MG63 (cell line): ENCODE measurements at places on chromosomes 12 and 14.

- DNase-seq: peak; percentile 60
Measured at GRCh38 chr14:89504602-89505313, 87.7 kb upstream of the FOXN3 start.

GRCh38 chr14:94816113-94816512 lies 46.2 kb upstream of the GSC start:
- no peak for DNase-seq

DNA sequence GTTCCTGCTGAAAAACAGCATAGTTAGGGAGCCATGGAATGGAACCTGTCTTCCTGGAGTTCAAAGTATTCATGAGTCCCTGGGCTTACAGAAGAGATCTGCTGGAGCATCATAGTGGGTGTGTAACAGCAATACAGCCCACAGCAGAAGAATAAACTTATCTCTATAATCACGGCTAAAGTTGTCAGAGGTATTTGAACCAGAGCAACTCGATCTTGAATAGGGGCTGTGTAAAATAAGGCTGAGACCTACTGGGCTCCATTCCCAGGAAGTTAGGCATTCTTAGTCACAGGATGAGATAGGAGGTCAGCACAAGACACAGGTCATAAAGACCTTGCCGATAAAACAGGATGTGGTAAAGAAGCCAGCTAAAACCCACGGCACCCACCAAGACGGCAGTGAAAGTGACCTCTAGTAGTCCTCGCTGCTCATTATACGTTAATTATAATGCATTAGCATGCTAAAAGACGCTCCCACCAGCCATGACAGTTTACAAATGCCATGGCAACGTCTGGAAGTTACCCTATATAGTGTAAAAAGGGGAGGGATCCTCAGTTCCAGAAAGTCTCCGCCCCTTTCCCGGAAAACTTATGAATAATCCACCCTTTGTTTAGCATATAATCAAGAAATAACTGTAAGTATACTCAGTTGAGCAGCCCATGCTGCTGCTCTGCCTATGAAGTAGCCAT lies 223.4 kb downstream of the PCNX1 start:
- peak; percentile 67 for DNase-seq

GRCh38 chr12:1792406-1792805 lies 28.0 kb upstream of the LRTM2 start:
- DNase-seq: no peak

- DNase-seq: no peak
Measured at GRCh38 chr14:36174767-36175424, 1.6 kb downstream of the PTCSC3 start.

GRCh38 chr14:53325176-53325806 lies 172.2 kb upstream of the DDHD1 start:
- no peak for DNase-seq
